ENCODE measurements at places on chromosomes 4 and X.

- ATAC-seq: no peak
These were observed 10.4 kb upstream of the TMEM255A start for GRCh38 chrX:120321520-120322281.

DNA sequence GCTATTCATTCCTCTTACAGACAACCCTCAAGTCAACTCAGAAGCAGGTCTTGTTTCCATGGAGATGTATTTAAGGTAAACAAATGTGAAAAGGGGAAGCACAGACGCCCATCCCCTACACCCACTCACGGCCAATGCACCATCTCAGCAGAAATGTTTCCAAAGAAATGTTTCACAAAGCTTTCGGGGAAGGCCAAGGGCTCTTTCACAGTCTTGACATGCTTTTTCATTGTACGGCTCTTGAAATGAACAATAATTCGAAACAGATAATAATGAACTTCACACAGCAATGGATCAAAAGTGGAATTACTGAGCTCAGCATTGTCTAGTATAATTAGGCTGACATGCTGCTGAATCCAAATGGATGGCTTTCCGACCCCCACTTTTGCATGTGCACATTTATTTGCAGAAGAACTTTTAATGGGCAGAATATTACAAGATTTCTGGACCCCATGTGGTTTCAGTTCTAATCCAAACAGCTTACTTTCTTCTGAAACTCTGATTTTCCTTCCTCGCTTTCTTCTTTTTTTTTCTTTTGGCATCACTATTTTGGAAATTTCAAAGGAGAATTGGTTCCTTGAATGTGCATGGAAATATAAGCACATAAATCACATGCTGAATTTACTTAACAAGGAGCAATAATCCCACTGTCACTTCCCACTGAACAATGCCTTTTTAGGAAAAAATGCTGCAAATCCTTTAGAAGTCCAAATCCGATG is 160.9 kb downstream of the SMIM20 start:
- ATAC-seq: no peak

DNA sequence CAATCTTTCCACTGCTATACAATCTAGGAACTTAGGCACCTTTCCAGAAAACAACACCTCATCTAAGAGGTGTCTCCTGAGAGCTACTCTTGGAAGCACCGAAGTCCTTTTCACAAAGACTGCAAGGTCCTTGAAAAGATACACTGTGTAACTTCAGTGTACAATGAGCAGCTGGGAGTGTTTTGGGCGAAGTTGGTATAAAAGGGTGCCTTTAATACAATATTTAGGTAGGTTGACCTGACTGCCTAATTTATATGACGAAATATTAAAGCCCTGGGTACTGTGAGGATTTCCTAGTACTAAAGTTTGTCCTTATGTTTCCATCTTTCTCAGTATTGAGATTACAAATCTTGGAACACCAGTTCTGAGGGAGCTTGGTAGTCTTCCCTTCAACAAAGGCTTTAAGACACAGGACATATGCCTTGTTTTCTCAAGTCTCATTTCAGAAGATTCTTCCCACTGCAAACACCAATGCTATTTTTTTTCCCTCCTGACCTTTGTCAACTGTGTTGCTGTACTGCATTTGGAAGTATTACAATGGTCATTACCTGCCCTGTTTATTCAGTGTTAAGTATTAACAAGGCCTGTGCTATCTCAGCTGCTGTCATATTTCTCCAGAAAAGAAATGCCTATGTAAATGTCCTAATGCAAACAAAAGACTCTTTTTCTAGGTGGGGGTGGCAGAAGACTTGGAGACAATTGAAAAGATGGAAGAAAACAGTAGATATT is 134.2 kb downstream of the MAML3 start:
- no peak for ATAC-seq

DNA sequence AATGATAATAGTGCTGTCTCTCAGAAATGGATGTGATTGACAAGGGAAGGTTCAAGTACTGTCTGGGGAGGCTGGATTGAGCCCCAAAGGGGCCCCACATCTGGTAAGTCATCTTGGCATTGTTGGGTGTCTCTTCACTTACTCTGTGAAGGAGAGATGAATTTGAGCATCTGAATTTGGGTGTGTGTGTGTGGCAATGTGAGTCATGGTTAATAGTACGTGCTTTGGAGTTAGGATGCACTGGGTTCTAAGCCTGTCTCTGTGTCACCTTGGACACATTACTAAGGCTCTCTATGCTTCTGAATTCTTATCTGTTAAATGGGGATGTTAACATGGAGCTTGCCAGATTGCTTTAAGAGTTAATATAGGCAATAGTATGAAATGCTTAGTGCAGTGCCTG is 80.4 kb downstream of the FRAS1 start:
- no peak for ATAC-seq

DNA sequence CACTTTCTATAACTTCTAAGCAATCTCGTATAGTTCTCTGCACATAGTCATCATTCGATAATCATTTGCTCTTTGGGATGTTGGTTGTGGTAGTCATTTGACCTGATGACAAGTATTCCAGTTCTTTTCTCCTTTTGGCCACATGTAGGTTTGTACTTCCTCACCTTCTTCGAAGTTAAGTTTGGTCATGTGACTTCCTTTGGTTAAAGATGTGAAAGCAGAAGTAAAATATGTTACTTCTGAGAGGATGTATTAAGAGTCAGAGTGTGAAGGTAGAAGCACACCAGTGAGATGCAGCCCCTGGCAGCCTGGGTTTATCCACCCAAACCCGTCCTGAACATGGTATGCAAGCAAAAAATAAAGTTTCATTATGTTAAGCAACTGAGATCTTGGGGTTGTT is 48.9 kb upstream of the ZNF518B start:
- no peak for ATAC-seq

All from esophagus mucosa (tissue), 1 donor.